Kidney glomerular epithelial cell (primary cell): ENCODE measurements at places on chromosomes 2 and 18.

DNA sequence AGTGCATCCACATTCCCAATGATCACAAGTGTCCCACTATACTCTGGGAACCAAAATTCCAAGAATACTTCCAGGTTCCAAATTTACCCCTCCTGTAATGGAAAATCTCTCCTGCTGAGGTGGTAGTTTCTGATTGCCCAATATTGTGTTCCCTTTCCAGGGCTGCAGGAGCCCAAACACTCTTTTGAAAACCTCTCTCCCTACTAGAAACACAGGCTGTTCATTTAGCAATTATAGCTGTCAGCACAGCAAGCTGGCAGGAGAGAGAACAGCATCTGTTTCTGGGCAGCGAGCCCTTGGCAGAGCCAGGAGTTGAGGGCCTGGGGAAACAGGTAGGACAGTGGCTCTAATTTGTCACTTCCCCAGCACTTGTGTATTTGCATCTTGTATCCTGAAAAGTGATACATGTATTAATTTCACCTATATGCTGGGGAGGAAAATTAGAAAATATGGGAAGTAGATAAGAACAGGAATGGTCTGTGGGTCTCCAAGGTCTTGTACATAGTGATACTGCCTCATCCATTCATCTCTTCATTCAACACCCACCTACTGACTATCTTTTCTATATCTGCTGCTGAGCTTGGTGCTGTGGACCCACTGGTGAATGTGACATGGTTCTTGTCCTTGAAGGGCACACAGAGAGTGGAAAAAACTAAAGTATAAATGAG is 16.9 kb upstream of the PAIP2B start:
- no peak for DNase-seq

- DNase-seq, result no peak
These were observed 54.7 kb upstream of the RNU4ATAC start for GRCh38 chr2:121475811-121476571.

DNA sequence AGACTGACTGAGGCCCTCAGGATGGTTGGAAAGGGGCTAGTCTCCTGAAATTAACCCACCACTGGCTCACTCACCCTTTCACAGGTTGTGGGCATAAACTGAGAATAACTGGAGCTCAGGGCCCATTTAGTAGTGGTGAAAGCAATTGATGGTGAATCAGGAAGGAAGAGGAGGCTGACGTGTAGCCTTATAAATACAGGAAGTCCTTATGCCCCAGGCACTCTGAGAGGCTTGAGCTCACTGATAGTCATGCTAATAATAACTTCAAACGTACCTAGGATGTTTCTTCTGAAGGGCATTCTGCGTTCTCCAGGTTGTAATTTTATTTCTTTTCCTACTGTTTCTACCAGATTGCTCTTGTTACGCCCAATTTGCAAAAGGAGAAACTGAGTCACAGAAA is 328.4 kb downstream of the CLIP4 start:
- no peak for DNase-seq

DNA sequence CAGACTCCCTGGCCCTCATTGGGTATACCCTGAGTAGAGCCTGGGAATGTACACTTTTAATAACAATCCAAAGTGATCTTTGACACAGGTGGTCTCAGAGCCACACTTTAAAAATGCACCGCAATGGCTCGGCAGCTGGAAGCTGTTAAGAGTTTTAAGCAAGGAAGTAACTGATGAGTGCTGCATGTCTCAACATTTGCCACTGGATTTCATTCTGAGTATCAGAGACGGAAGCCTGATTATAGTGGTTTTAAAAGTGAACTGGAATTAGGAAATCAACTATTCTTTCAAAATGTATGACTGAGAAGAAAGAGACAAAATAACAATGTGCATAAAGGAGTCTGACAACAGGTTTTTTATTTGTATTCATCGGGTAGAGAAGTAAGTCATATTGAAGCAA is 7.5 kb downstream of the MBOAT2 start:
- no peak for DNase-seq

DNA sequence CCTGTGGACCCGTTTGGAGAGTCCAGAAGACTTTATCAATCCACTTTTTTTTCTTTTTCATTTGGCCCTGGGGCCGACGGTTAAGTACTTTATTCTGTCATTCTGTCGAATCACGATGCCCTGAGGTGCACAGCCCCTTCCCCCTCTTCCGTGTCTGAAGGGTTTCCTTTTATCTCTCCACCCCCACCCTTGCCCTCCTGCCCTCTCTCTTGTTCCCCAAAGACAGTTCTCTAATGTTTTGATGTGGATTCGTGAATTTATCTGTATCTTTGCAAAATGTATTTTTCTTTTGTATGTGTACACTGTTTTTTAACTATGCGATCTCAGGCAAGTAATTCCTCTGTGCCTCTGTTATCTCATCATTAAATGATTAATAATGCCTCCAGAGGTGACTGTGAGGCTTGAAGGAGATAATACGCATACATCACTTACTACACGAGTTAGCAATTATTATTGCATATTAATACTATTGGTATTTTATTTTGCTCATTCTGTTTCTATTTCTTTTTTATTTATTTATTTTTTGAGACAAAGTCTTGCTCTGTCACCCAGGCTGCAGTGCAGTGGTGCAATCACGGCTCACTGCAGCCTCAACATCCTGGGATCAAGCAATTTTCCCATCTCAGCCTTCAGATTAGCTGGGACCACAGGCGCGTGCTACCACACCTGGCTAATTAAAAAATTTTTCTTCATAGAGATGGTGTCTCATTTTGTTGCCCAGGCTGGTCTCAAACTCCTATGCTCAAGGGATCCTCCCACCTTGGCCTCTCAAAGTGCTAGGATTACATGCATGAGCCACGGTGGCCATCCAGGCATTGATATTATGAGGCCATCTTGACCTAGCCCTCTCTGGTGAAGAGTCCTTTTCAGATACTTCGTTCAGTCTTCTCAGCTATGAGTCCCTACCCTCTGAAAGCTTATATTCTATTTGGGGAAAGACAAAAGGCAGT is 1.4 kb upstream of the CASP8 start:
- no peak for DNase-seq

- no peak for DNase-seq
These were observed 27.8 kb upstream of the TBR1 start for GRCh38 chr2:161388146-161388779.

DNA sequence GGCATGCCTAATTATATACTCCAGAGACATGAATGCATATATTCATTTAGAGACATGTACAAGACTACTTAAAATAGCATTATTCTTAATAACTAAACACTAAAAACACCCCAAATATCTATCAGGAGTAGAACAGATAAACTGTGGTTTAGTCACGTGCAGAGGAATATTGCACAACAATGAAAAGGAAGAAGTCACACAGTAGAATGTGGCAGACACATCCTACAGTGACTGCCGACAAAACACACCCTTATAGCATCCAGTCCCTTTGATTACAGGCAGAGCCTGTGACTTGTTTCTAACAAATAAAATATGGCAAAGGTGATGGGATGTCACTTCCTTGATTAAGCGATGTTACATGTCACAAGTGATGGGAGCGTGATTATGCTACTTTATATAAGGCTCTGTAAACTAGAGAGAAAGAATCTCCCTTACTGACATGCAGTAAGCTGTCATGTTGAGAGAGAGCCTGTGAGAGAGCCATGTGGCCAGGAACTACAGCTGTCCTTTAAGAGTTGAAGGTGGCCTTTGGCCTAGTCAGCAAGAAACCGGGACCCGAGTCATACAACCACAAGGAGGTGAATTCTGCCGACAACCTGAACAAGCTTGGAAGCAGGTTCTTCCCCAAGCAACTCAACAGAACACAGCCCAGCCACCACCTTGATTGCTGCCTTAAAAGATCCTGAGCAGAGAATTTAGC is 39.1 kb upstream of the LGALSL start:
- no peak for DNase-seq

DNA sequence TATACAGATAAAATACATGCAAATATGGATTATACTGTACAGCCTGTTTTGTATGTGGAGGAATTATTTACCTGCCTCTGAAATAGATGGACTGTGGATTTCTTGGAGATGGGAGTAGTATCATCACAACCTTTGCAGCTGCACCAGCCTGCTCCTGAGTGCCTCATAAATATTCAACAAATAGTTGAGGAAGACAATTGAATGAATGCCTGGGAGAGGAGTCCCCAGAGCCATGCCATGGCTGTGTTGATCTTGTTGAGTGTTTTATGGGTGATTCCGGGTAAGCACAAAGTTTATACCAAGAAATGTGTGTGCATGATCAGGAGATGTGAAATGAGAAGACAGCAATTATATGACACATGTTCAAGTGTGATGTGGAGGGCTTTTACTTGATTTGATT is 225.0 kb downstream of the FHOD3 start:
- DNase-seq, result no peak

DNA sequence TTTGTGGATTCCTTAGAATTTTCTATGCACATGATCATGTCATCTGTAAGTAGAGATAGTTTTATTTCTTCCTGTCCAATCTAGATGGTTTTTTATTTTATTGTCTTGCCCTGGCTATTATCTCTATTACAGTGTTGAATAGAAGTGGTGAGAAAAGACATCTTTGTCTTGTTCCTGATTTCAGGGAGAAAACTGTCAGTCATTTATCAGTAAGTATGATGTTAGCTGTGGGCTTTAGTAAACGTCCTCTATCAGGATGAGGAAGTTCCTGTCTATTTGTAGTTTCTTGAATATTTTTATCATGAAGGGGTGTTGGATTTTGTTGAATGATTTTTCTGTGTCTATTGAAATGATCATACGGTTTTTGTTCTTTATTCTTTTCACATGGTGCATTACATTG is 5.3 kb downstream of the PLEKHH2 start:
- no peak for DNase-seq

GRCh38 chr18:8480506-8481328 is 128.5 kb upstream of the RAB12 start:
- peak; percentile 71 for DNase-seq

DNA sequence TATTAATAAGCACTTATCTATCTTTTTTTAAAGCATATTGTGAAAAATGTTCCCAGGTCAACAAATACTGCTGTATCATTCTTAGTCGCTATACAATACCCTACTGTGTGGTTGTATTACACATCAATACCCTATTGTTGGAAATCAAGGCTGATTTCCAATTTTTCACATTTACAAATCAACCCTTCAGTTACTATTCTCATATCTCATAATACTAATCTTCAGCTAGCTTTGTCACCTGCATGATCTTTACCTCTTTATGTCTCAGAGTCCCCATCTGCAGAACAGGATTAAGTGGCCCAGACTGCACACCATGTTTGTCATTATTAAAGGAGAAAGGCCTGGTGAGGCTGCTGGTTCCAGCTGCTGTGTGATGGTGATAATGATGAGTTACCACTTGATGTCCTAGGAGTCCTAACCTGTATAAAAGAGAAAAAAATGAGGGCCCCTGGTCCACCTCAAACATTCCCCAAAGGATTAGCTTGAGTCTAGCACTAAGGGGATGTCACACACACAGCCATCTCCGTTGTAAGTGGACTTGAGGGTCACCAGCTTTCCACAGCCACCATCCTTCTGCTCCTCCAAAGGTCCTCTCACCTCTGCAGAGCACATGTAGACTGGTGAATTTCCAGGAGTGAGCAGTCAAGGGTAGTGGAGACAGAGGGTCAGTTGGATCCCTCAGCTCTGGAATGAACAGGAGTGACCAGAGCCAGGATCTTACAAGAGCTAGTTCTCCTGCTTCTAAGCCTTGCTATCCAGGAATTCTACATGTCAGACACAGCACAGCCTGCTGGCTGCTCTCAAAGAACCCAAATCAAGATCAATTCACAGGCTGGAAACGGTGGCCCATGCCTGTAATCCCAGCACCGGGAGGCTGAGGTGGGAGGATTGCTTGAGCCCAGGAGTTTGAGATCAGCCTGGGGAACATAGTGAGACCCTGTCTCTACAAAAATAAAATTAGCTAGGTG is 36.0 kb upstream of the BIN1 start:
- DNase-seq, result no peak

DNA sequence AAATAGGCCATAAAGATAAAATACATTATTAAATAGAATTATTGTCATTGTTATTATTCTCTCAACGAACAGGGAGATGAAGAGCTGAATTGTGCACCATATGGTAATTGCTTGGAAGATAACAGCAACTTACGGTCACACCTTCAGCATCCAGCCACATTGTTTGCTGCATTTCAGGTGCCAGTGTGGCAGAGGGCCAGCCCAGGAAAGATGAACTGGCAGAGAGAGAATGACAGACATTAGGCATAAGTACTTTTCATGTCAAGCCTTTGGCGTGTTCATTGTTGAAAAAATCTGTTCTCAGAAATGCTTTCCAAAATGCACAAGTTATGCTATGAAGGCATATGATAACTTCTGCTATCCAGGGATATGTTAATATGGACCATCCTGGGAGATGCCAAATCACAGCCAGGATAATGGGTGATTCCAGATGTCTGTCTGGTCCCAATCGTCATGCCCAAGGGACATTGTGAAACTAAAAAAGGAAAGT is 748.6 kb upstream of the PIK3C3 start:
- DNase-seq, result no peak

DNA sequence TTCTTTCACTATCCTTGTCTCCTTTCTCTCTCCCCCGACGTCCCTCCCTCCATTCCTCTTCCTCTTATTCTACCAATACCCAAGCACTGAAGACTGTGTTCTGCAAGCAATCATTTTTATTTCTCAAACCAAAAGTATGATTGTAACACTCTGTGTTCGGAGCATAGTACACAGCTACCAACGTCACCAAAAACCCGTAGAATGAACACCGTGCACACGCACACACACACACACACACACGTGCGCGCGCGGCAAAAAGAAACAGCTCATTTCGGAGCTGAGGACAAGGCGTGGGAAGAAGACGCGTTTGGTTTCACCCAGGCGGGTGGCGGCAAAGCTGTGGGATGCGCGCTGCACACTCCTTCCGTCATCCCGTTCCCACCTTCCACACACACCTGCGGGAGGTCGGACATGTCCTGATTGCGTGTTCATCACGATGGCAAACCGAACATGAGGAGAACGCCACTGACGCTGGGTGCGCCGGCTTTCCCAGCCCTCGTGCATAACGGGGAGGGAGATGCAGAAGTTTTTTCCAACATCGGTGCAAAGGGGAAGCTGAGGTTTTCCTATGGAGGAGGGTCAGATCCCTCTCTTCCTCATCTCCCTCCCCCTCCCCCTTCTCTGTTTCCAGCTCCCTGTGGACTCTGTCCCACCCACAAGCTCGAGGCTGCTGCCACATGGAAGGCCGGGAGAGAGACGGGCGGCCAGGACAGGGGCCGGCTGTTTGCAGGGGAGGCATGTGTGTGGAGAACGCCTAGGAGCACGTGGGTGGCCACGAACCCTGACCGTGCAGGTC is 20.4 kb downstream of the MBP start:
- no peak for DNase-seq

DNA sequence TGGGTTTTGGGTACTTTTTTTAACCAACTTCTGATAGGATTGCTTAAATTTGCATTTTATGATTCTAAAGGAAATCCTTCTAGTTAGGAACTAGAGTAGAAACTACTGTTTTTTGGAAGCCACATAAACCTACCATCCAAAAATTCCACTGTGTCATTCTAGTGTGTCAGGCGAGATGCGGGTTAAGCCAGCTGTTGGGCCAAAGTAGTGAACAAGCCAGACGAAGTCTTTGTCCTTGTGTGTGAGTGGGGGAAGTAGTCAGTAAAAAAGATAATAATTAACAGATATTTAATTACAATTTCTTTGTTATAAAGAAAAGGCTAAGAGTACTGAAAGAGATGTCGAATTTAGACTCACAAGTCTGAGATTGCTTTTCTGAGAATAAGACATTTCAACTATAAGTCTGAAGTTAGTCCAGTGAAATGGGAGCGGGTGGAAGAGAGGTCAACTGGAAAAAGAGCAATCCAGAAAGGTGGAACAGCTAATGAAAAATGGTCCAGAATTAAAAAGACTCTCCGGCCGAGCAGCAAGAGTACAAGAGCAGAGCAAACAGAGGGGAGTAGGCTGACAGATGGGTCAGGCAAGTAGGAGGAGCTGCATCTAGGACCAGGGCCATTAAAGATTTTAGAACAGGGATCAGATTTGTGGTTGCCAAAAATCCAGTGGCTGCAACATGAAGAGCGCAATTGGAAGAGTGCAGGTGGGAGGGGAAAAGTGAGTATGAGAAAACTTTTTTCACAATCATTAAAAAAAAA is 1.5 kb downstream of the EPB41L5 start:
- peak; percentile 22 for DNase-seq
